Caudate nucleus (tissue), 63 donors: ENCODE measurements at places on chromosomes 1 and 21.

- DNase-seq = no peak
These were observed 38.0 kb downstream of the NAV1 start for GRCh38 chr1:201576914-201577313.

GRCh38 chr1:20139776-20140612, 871 bp downstream of the PLA2G2F start:
- no peak for DNase-seq

DNA sequence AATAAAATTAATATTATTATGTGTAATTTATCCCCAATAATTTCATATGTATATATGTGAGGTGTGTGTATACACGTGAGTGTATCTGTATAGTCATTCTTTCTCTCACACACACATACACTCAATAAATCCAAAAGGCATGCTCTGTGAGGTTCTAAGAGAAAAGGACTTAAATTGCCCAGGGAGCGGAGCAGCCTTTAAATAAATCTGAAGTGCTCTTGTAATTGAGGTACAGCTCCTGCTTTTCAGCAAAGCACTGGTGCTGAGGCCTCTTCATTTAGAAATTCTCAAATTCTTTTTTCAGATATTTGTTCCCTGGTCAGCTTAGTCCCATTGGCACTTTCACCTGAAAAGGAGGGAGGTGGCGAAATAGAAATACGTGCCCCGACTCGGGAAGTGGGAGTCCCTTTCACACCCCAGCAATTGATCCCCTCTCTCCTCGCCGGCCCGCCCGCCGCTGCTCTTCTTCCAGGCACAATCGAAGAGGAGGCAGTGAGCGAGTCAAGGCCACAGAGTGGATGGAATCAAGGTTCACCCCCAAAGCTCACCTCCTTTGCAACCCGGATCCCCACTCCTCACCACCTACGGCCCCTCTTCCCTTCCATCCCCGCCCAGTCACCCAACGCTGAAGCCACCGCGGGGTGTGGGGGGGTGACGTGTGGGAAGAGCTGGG, 944 bp downstream of the PLPPR5 start:
- DNase-seq = no peak

- no peak for DNase-seq
These were observed 362.8 kb downstream of the KCNH1 start for GRCh38 chr1:210771131-210771530.

- DNase-seq = no peak
These were observed 87.3 kb upstream of the TLR5 start for GRCh38 chr1:223230161-223230881.

- no peak for DNase-seq
These were observed 1039.4 kb upstream of the B3GALT2 start for GRCh38 chr1:194225821-194226220.

GRCh38 chr1:29224356-29224837, 6.3 kb downstream of the MECR start:
- DNase-seq = no peak

DNA sequence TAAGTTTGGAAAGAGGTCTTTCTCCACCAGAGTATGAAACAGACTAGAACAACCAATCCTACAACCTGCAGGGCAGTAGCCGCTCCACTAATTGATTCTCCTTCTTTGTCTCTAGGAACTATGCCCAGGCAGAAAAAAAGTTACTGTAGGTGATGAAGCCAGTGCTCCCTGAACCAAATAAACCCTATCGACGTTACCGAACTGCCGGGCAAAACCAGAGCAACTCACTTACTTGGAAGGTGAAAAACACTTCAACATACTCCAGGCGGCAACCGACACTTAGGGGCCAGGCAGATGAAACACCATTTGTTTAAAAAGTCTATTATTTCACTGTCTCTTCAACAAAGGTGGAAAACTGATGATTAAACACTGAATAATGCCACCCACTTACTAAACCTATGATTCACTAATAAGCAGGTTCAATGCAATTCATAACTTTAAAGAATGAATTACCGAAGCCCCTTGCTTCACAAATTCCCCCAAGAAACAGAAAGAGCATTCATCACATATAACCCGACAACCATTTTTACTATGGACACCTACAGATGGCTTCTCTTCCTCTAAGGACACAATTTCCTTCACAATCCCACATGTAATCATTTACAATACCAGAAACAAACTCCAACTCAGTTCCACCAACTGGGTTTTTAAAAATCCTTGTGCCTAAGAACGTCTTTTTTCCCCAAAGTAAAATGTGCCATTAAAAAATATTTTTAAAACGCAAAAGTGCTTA, 1.6 kb downstream of the NRIP1 start:
- no peak for DNase-seq

- no peak for DNase-seq
These were observed 24.4 kb downstream of the ZBTB17 start for GRCh38 chr1:15951341-15952153.

DNA sequence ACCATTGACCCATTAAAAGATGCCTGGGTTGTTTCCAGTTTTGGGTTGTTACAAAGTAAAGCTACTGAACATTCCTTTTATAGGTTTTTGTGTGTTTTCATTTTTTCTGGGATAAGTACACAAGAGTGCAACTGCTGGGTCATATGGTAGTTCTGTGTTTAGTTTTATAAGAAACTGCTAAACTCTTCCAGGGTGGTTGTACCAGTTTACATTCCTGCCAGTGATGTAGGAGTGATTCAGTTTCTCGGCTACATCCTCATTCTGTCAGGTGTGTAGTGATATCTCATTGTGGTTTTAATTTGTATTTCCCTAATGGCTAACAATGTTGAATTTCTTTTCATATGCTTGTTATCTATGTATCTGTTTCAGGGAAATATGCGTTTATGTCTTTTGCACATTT, 58.5 kb upstream of the DNAJC6 start:
- DNase-seq = no peak

- DNase-seq = no peak
These were observed 60.6 kb downstream of the WARS2 start for GRCh38 chr1:119079881-119080280.

DNA sequence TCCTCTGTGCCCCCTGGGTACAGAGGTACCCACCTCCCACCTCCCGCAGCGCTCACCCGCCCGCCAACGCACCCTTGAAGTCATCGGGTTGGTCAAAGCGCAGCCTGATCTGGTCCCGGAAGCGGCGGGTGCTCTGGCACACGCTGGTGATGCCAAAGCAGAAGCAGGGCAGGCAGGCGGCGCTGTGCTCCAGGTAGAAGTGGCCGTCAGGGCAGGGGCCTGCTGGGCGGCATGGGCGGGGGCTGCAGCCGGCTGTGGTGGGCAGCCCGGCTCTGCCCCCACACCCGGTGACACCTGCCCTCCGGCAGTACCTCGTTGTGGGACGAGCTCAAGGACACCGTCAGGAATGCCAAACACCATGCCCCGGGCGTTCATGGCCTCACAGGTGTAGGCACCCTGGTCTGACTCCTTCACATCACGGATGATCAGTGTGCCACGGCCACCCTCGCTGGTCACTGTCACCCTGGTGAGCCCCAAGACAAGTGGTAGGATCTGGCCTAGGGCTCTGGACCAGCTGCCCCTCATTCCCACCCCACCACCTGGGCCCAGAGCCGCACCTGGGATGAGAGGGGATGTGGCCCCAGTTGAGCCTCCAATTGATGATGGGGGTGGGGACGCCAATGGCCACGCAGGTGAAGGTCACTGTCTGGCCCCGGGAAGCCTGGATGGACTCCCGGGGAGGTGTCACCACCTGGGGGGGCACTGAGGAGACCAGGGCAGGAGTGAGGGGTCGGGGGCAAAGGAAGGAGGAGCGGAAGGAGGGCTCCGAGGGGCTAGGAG, 52.5 kb downstream of the HSPG2 start:
- DNase-seq = no peak

DNA sequence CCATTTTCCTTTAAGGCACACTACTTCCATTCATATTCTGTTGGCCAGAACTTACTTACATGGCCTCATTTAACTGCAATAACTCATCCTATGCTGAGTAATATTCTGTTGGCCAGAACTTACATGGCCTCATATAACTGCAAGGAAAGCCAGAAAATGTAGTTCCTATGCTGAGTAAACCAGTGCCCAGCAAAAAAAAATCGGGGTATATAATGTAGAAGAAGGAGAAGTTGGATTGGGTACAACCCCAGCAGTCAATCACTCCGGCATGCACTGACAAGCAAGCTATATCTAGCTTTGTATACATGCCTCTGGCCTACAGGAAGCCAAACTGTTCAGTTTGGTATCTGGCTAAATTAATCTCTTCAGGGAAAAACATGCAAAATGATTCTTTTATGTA, 39.4 kb upstream of the PPIH start:
- DNase-seq = no peak

DNA sequence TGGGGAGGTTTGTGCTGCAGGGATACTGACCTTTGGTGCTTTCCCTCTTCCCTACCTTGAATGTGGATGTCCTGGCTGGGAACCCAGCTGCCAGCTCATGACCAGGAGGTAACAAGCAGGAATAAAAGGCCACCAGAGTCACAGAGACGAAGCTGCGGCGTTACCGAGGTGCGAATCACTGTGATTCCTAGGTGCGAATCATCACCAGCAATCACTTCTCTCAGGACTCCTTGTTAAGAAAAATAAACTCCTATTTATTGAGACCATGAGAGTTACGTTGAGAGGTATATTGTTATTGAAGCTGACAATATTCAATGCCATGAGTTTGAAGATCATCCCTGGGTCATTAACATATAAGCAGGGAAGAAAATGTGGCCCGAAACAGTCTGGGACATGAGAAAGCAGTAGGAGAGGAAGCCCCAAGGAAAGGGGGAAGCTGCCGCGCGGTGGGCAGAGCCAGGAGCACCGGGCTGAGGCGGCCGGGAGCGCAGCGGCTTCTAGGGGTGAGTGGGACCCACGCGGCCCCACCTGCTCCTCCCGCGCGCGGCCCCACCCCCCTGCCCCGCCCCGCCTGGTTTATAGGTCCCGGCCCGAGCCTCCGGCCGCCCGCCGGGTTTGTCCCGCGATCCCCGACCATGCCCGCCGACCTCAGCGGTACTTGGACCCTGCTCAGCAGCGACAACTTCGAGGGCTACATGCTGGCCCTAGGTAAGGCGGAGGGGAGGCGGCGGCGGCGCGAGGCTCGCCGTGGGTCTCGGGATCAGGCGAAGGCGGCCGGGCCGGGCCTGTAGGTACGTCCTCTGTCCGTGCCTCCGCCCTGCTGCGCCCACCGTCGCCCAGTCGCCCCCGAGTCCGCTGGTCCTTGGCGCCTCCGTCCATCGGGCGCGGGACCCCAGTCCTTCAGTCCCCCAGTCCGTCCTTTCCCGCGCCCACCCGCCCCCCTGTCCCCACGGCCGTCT, at the start of gene RBP7:
Gene RBP7, plus strand, starts transcription at position 605 of the 959 bp plus-strand sequence. Its CDS starts 31 bp downstream, at position 636.
- DNase-seq = no peak

- DNase-seq = no peak
These were observed 18.6 kb upstream of the MOB3C start for GRCh38 chr1:46635205-46635604.

- DNase-seq = no peak
These were observed 1441.7 kb downstream of the PLA2G4A start for GRCh38 chr1:188270497-188270896.

GRCh38 chr1:12124693-12125421, 41.9 kb upstream of the TNFRSF1B start:
- DNase-seq = peak; percentile 54

- no peak for DNase-seq
These were observed 137.8 kb upstream of the KRTAP19-8 start for GRCh38 chr21:31176080-31176551.

DNA sequence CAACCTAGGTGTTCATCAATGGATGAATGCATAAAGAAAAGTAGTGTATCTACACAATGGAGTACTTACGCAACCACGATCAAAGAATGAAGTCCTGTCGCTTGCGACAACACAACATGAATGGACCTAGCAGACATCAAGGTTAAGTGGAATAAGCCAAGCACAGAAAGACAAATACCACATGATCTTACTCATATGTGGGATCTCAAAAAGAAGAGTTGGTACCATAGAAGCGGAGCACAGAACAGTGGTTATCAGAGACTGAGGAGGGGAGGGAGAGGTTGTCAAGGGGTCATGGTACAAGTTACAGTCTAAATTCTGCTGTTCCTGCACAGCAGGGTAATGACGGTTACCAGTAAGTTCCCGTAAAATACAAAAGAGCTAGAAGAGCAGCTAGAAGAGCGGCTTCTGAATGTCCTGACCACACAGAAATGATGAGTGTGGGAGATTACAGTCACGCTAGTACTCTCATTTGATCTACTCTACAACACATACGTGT, 36.7 kb downstream of the NPHP4 start:
- no peak for DNase-seq

DNA sequence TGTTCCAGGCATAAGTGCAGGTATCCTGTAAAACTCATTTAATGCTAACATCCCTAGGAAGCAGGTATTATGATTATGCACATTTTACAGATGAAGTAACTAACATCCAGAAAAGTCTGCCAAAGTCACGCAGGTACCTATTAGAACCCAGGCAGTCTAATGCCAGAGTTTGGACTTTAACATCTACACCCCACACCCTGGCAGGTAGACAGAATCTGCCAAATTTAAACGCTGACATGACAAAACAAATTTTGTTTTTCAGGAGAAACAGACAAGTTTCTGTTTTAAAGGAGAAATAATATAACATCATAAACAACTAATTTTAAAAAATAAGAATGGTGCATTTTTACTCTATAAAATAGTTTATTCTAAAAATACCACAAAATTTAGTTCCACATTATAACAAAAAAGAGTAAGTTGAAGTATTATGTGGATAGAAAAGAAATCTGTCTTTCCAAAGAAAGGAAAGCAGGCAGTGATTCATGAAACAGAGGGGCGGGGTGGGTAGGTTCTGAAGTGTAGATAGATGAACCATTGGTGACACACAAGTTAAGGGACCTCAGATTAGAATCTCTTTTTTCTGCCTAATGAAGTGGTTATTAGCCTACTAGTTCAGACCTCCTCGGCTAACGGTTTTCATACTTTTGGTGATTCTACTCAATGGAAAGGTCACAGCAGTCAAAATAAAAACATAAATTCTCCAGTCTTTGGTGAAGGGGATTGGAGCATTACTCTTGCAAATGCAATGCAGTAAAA, 1.7 kb downstream of the ASPM start:
- no peak for DNase-seq

GRCh38 chr1:184110272-184111204, 59.0 kb downstream of the TSEN15 start:
- DNase-seq = no peak

DNA sequence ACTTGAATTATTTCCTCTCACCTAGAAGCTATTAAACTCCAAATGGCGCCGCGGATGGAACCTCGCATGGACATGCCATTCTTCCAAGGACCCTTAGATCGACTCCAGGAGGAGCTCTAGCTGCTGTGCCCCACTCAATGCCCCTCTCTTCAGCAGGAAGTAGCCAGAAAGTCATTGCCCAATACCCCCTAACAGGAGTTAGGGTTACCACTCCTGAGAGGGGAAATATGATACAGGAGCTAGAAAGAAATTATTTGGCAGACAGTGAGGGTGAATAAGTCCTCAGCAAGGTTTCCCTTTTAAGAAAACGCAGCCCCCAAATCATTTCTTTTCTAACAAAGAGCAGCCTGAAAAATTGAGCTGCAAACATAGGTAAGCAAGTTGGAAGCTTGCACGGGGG, 28.6 kb downstream of the TFB2M start:
- DNase-seq = no peak

- DNase-seq = peak; percentile 47
These were observed 7.3 kb downstream of the GLMN start for GRCh38 chr1:92291372-92291999.
